SJSA1 (cell line): ENCODE measurements at places on chromosomes 3 and 15.

DNA sequence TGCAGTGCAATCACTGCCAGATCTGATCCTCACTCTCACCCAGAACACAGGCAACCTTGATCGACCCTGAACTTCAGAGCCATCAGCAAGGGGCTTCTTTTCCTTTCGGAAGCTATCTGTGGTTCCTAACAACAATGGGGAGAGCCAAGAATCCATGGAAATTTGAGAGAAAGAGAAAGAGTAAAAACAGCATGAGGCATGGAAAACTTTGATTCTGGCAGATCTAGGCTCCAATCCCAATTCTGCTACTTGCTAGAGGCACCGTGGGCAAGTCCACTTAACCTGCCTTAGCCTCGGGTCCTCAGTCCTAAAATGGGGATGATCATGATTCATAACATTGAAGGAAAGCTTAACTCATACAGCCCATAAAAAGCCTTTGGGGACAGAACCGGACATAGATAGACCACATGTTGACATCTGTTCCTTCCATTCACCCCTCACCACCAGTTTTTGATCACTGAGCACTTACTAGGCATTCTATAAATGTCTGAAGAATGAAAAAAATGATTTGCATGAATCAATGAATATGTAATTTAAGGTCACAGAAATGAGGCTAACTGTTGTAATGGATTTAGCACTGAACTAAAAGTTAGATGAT is 605.7 kb upstream of the CFAP20DC start:
- DNase-seq = no peak

GRCh38 chr3:177452831-177453450 is 255.7 kb upstream of the TBL1XR1 start:
- DNase-seq = no peak

DNA sequence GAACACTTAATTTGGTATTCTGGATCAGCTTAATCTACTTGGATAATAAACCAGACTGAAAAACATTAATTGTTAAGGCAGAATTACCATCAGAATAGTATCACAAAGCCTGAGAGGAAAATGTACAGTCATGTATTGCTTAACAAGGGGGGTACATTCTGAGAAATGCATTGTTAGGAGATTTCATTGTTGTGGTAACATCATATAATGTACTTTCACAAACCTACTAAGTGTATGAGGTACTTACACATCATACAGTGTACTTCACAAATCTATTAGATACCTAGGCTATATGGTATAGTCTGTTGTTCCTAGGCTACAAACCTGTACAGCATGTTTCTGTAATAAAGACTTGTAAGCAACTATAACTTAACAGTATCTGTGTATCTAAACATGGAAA is 68.2 kb downstream of the NBEAL2 start:
- DNase-seq = no peak

GRCh38 chr3:48819234-48820221 is 28.1 kb downstream of the PRKAR2A start:
- DNase-seq = no peak

DNA sequence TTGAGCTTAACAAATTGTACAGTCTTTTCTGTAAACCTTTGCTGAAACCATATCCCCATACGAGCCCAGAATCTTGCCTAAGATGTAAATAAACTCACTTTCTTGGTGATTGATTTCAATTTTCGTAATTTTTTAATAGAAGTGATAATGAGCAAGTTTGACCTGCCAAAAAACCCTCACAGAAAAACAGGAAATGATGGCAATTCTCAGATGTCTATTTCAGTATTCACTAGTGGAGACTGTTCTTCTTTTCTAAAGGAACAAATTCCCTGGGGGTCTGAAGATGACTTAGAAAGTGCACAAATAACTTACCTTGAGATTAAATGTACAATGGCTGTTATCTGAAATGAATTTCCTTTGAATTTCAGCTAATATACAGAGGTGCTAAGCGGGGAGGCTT is 116.5 kb upstream of the CMC1 start:
- DNase-seq = no peak

GRCh38 chr15:100913961-100914360 is 5.2 kb upstream of the LRRK1 start:
- DNase-seq = no peak

DNA sequence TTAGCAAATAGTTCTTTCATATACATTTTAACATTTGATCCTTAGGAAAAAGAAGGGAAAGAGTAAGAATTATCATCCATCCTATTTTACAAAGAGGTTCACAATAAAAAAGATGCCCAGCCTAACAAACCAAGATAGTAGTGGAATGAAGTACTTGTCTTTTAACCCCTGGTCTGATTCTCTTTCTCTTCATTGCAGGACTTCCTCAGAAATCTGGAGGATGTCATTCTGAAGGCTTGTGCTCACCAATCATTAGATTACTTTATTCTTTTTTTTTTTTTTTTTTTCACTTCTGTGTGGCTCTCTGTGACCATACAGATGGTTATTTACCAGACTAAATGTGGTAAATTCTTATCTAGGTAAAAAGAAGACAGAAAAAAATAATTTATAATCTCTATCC is 7.0 kb downstream of the HDGFL3 start:
- no peak for DNase-seq

- no peak for DNase-seq
Measured at GRCh38 chr3:140270329-140270728, 335.3 kb downstream of the CLSTN2 start.

DNA sequence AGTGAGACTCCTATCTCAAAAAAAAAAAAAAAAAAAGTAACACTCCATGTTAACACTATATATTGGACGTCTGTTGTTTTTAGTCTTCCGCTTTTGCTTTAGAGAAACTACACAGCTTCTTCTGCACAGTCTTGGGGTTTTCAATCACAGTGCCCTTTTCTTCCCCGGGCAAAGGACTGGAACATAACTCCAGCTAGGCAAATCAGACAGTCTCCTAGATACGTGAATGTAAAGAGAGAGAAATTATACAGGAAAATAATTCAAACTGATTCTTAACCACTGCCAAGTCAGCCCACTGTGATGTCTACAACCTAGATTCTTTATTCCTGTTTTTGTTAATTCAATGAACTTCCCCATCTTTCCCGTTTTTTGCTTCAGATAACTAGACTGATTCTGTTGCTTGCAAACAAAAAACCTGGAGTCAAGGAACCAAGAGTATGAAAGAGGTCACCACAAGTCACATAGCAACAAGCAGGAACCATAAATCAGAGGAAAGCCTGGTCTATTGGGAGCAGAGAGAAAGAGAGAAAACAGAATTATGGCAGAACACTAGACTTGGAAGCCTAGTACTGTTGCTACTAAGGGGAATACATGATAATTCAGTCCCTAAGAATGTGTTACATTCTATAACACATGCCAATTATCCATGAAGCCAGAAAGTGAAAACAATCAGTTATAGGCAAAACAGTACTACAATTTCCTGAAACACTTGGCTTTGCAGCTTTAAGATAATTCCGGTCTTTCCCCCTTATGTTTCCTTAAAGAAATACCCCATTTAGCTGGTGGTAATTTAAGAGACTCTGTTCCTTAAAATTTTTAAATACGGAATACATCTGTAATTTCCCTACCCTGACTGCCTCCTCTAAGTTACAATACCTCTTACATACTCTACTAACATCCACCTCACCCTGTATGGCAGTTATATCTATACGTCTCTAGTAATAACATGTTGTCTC is 63.1 kb downstream of the TBL1XR1 start:
- no peak for DNase-seq

GRCh38 chr15:96341513-96342405 is 11.3 kb downstream of the NR2F2 start:
- no peak for DNase-seq

GRCh38 chr3:98500019-98500418 is 2.5 kb downstream of the OR5K2 start:
- DNase-seq = no peak

- no peak for DNase-seq
Measured at GRCh38 chr3:154122552-154122911, 1.3 kb downstream of the ARHGEF26 start.

- DNase-seq = no peak
Measured at GRCh38 chr3:108202080-108202479, 20.1 kb downstream of the IFT57 start.

- no peak for DNase-seq
Measured at GRCh38 chr3:78287085-78287484, 1247.2 kb downstream of the ROBO2 start.

DNA sequence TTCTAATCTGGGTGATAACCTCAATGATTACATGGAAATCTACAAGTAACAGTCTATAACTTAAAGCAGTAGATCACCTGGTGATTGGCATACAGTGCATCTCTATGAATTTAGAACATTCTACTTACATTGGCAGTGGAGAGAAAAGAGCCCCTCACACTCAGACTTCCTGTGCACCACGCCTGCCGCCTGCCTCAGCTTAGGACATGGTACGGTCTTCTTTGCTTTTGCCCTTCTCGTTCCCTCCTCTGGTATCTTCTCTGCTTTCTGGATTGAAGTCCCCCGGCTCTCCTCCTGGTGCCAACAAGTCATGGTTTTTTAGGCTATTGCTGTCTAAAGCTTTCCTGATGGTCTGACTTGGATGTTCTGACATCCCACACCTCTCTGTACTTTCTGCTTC is 7.9 kb upstream of the KCNMB3 start:
- DNase-seq = no peak

DNA sequence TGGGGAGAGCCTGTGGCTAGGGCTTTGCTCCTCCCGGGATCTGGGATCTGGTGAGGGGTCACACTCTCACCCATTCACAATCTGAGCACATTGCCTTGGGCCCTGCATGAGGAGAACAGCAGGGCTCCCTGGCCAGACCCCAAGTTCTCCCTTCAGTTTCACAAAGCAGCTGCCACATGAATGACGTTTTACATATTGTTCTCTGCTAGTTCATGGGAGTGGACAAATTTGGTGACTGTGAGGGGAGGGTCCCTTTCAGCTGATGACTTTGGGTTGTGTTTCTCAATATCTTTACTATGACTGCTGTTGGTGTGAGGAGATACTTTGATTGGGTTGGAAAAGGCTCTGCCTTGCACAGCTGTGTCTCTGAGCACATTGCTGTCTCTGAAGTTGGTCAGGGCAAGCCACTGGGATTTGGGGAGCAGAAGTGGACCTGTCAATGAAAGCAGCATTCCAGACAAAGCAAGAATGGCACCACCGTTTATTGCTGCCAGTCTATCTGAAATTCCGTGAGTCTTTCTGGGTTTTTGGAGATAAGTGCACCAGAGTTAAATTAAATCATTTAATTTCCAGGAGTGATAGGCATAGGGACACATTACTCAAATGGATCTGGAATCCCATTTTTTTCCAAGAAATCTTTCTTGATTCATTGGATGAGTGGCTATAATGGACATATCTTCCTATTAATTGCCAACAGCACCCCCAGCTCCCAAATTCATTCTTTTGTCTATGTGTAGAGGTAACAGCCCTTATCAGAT is 10.3 kb downstream of the TIMP4 start:
- no peak for DNase-seq

- no peak for DNase-seq
Measured at GRCh38 chr3:56355570-56356185, 112.6 kb downstream of the ERC2 start.

- no peak for DNase-seq
Measured at GRCh38 chr3:149650828-149651227, 7.0 kb downstream of the WWTR1 start.

- no peak for DNase-seq
Measured at GRCh38 chr15:57540736-57541135, 51.0 kb upstream of the MYZAP start.

GRCh38 chr3:117719316-117719926 is 1009.8 kb downstream of the TUSC7 start:
- DNase-seq = no peak

DNA sequence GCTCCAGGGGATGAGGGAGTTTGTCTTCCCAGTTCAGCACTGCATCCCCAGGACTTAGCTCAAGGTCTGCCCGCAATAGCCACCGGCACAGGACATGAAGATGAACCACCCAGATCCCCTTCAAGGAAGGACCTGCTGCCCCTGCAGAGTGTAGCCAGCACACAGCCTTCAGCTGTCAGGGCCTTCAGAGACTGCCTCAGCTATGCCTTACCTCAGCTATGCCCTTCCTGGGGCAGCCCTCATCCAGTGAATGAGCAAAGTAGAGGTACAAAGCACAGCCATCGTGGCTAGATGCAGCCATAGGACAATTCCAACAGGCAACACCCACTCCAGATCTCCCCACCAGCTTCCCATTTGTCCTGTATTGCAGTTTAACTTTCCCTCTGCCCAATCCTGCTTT is 291.2 kb upstream of the STT3B start:
- DNase-seq = no peak

GRCh38 chr3:169218314-169218983 is 445.1 kb downstream of the MECOM start:
- peak; percentile 16 for DNase-seq

- no peak for DNase-seq
Measured at GRCh38 chr3:103134023-103134724, 699.4 kb downstream of the ZPLD1 start.

GRCh38 chr3:119933207-119933606 is 151.3 kb downstream of the NR1I2 start:
- no peak for DNase-seq

DNA sequence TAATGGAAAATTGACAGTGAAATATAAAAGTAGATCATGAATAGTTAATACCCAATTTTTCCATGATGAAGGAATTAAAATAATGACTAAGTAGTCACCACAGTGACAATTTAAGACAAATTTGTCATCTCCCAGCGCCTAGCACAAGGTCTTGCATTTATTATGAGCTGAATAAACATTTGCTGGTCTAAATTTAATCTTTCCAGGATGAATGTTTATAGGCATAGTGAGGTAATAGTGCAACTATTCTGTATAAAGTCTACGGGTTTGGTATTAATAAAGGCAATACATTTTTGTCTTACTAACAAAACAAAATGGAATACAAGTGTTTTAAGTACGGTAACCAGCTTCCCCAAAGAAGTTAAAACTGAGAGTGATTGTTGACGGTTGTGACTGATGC is 209.3 kb downstream of the CD47 start:
- no peak for DNase-seq

DNA sequence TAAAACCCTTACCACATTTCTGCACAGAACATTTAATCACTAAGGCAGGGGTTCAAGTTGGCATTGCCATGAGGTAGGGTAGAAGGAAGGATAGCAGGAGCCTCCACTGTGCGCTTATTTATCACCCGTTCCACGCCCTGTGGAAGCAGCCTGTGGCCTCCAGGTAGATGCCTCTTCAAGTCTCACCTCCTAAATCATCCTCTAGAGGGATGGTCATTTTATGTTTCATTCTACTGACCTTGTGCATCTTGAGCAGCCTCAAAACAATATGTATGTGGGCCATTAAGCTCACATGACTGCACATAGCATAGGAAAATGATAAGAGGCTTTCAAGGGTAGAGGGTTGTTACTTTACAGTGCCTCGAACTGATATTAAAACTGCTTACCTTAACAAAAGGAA is 546.2 kb downstream of the GRM7 start:
- DNase-seq = no peak

DNA sequence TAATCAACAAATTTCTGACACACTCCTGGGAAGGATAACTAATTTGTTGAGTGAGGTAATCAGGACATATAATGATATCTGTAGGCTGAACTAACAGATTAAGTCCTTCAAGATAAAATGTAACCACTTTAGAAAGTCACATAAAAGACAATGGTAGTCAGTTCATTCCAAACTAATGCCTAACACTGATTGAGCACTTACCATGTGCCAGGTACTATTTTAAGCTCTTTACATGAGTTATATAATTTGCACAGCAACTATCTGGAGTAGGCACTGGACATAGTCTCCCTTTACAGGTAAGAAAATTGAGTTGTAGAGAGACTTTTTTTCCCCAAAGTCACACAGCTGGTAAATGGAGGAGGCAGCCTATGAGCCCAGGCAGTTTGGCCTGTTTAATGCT is 211.2 kb upstream of the CFAP20DC start:
- no peak for DNase-seq
